Stimulated activated CD4-positive, alpha-beta T cell treated with anti-CD3 and anti-CD28 coated beads, Interleukin-12 subunit alpha, Interleukin-12 subunit beta, amount 100 ng/mL, for 4 hours (primary cell): ENCODE measurements at places on chromosomes 3 and 15.

DNA sequence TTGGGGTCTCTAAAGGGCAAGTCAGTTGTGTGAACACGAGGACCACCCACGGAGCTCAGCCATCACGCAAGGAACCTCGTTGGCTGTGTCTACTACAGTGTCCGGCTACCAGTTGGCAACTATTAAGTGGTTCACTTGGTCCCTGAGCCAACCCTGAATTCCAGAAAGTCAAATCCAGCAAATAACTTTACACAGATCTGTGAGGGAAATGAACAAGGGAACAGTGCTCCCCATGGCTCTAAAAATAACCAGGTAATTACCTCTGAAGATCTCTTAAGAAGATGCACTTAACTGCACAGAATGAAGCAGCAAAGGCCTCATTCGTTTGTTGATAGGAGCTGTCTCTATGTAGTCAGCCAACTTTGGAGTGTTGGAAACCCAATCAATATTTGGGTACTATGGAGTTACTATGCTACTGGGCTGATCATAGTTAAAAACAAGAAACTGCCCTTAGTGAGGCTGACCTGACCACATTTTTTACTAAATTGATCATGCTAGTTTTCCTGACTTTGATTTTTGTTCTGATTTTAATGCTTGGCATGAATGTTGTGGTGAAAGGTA lies 219.1 kb upstream of the LRIG1 start:
- no peak for DNase-seq

GRCh38 chr3:72199530-72199929 lies 414.6 kb upstream of the PROK2 start:
- no peak for DNase-seq

GRCh38 chr3:122421101-122421500 lies 5.2 kb upstream of the WDR5B start:
- no peak for DNase-seq

GRCh38 chr3:7025581-7026300 lies 164.8 kb downstream of the GRM7 start:
- DNase-seq: no peak

DNA sequence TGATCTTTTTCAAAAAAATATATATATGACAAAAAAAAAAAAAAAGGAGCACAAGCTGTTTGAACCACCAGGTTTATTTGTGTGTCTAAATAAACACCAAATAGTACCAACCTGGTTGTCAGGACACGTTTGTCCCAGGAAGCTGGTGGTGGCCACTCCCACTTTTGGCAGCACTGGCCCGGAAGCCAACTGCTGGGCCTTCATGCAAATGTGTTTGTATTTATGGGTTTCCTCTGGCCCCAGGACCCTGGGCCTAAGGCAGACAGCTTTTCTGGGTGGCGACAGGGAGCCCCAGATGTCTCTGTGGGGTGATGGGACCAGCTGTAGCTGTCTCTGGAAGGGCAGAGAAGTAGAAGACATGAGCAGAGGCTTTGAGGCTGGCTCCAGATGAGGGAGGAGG lies 31.6 kb downstream of the PRKCD start:
- no peak for DNase-seq

GRCh38 chr3:51962854-51963530 lies 4.3 kb downstream of the PCBP4 start:
- DNase-seq: no peak
